Lung (tissue), 17 donors: ENCODE measurements at places on chromosomes 3 and 15.

- no peak for DNase-seq
These were observed 83.4 kb downstream of the ATP2B2 start for GRCh38 chr3:10421996-10422395.

- DNase-seq, result peak; percentile 71
These were observed 31.2 kb upstream of the CCDC80 start for GRCh38 chr3:112671930-112672715.

DNA sequence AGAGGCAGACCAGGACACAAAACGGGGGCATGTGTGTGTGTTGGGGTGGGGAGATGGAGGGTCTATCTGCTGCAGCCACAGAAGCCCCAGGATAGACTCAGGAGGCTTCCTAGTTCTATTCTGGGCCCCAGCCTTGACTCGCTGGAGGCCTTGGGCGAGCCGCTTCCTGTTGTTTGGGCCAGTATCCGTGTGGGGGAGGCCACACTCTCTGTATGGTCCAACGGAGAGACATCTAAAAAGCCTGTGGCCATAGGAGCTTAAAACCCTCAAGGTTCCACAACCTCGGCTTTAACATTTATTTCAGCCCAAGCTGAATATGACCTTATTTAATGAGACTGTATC is 32.8 kb downstream of the POC1A start:
- DNase-seq, result no peak

DNA sequence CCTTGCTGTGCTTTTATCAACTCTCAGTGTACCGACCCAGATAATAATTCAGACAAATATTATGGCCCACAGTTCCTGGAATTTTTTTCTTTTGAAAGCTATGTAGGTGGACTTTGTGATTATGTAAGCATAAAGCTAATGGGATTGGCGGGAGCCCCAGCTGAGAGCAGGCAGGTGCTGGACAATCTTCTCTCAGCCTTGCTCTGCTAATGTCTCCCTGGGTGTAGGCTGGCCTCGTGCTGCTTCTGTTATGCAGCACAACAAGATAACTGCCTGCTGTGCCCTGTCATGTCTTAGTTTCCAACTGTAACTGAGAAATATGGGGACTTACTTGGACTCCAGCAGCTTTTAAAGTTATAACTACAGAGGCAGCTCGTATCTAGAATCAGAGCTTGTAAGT is 415.0 kb downstream of the PDCD6IP start:
- DNase-seq, result no peak

GRCh38 chr15:96733721-96734120 is 403.2 kb downstream of the NR2F2 start:
- no peak for DNase-seq

- DNase-seq, result peak; percentile 55
These were observed 57.5 kb downstream of the RFTN1 start for GRCh38 chr3:16455966-16456365.

GRCh38 chr3:52222319-52223221 is 2.9 kb downstream of the TLR9 start:
- DNase-seq, result no peak

- no peak for DNase-seq
These were observed 30.1 kb upstream of the TPM1 start for GRCh38 chr15:63012444-63012843.

- DNase-seq, result no peak
These were observed 143.6 kb downstream of the ANO10 start for GRCh38 chr3:43478118-43478785.

GRCh38 chr3:181725131-181725731 is 13.5 kb downstream of the SOX2 start:
- peak; percentile 9 for DNase-seq

- no peak for DNase-seq
These were observed 48.7 kb upstream of the FHIT start for GRCh38 chr3:61300006-61300380.

DNA sequence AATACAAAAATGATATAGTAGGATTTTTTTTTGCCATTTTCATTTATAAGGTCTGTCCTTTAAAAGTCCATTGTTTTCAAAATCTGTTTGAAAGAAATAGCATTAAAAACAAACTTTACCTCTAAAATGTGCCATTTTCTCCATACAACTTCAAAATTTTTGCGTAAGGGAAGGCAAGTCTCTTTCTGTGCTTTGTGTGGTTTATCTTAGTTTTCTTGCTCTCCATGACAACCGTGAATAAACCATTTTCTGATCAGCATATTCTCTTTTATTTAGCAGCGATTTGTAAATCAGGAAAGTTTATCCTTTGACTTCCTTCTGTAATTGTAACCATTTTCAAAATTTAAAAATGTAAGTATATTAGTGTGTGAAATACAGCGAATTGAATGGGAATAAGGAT is 147.9 kb upstream of the CGNL1 start:
- DNase-seq, result peak; percentile 81

- DNase-seq, result no peak
These were observed 9.9 kb downstream of the FILIP1L start for GRCh38 chr3:100104442-100104798.

DNA sequence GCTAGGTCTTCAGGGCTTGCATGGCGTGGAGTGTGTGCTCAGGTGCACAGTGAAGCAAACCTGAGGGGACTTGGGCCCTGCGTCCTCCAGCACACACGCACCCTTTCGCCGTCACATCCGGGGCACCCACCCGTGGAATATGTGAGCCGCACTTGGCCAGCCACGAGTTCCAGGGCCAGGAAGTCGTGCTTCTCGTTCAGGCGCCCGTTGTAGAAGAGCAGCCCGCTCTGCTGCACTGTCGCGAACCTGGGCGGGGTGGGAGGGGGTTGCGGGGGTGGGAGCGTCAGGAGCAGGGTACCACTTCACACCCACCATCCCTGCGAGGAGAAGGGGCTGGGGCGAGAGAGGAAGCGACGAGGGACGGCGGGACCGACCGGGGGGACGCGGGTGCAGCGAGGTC is 7.1 kb downstream of the CELSR3 start:
- DNase-seq, result no peak

- no peak for DNase-seq
These were observed 83.5 kb downstream of the PCSK6 start for GRCh38 chr15:101406036-101406435.

DNA sequence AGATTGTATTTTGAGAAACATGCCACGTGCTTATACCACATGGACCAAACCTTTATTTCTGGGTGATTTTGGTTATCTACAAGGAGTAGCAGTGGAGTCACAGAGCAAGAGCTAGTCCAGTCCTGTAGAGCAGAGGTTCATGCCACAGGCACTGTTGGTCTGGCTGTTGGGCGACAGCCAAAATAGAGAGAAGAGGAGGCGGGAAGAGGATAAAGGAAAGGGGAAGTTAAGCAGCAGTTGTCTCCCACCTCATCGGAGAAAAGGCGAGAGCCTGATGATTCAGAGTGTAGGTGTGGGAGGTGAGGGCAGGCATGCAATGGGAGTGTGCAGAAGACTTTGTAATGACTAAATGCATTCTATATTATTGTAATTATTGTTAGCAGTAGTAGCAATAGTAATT is 237.5 kb upstream of the ROPN1 start:
- DNase-seq, result no peak

GRCh38 chr15:65450556-65450955 is 27.8 kb upstream of the IGDCC4 start:
- no peak for DNase-seq

- no peak for DNase-seq
These were observed 8.6 kb upstream of the SIAH2 start for GRCh38 chr3:150771600-150771999.

GRCh38 chr3:42096796-42097565 is 5.8 kb downstream of the TRAK1 start:
- DNase-seq, result no peak

DNA sequence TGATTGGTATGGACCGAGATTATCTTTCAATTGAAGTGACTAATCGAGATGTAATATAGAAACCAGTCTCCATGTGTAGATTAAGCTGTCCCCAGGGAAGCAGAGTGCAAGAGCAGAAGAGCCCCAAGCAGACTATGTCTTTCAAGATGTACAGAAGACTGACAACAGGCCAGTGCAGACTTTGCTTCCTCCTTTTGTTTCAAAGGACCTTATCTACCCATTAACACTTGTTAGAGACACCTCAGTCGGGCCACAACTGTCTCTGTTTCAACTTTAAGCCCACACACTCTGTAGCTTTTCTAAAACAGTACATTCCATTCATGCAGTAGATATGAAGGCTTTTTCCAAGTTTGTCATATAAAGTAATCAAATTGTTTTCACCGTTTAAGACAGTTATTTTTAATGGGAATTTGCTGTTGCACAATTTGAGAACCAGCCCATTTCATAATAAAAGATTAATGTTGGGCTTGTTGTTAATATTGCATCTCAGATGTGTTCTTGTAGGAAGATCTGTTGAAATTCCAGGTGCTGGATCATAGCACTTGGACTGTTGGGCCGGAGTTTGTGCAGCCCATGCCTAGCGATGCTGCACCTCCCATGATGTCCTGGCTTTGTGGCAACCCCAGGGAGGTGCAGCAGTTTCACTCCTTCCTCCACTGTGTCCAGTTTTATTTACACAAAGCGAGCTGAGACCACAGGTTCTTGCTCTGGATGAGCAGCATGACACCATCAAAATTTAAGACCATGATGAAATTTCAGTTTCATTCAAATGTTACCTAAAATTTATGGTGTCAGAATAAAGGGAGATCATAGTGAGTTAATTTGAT is 12.4 kb downstream of the GORASP1 start:
- DNase-seq, result no peak

DNA sequence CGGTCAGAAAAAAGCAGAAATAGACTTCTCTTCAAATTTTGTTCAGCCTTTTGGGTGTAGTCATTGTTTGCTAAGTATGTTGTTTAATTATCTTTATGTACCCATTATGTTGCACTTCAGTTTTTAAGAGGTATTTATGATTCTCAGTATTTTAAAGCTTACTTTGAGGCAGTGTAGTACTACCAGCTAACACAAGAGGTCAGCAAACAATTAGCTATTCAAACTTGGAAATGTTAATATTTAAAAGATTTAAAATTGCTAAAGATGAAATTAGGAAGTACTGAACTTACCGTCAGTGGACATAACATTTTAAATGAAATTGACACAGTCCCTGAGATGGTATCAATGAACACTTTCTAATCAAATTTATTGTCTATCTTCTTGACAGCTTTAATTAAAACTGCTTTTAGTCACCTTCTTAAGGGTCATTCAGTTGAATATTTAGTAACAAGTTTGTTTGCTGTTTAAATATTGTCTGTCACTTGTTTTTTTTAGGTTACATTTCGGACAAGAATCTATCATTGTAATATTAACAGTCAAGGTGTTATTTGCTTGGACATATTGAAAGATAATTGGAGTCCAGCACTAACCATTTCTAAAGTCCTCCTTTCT is 28.1 kb downstream of the NKIRAS1 start:
- DNase-seq, result peak; percentile 55

GRCh38 chr15:81165535-81165934 is 31.1 kb upstream of the IL16 start:
- no peak for DNase-seq

GRCh38 chr3:71859123-71859519 is 74.2 kb upstream of the PROK2 start:
- peak; percentile 16 for DNase-seq

DNA sequence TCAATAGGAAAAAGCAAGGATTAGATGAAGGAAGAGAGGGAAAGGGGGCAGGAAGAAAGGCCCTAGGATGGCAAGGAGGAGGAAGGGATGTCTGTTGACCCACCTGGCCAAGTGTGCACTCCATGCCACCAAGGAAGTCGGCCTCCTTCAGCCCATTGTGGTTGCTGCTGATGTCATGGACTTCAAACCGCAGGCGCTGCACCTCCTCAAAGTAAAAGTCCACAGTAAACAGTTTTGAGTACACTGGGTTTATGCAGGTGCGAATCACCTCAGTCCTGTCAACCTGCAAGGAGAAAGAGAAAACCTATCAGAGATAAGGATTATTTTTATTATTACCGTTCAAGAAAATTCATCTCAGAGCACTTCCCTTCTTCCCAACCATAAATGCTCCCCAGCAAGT is 220.6 kb upstream of the MRPL3 start:
- no peak for DNase-seq
